Liver (tissue), 10 donors: ENCODE measurements at places on chromosomes 2 and 18.

DNA sequence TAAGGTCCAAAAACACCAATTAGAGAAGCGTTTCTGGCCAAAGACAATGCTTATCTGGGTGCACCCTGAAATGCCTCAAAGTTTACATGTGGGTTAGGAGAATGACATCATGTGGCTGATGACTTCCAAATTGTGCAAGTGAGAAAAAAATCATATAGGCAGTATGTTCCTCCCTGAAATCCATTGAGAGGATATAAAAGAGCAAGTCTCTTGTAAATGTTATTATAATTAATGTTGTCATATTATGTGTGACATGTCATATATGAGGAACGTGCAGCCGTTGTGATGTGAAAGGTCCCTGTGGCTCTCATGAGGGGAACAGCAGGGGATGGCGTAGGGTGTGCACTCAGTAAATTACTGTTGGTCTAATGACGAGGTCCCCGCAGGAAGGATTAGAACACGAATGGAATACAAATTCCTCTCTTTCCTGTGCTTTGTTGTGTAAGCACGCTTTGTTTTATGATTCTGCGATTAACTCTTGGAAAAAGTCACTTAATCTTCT is 290.8 kb downstream of the PRKCE start:
- H3K27ac ChIP-seq = no peak overlapping the region
- H3K36me3 ChIP-seq = no peaks in the 10 kb centered on the region
- H3K4me3 ChIP-seq = no peak overlapping the region
- H3K4me1 ChIP-seq = peaks cover 22% of the 10 kb centered on the region

DNA sequence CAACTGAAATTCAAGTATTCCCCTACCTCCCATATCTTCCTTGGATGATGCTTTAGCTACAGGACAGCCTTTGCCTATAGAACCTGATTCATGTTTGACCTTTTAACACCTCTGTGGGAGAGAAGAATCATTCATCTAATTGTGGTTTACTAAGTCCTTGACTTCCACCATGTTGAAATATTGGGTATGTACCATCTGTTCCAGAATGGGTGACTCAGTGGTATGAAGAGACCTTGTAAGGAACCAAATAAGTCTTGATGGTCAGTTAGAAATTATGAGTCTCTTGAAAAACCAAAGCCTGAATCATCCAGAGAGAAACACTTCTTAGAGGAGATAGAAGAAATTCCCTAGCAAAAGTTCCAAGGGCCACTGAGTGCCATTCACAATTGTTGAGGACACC is 27.5 kb downstream of the STAMBP start:
- no peak overlapping the region for H3K4me3 ChIP-seq
- no peak overlapping the region for H3K27ac ChIP-seq
- H3K4me1 ChIP-seq = no peaks in the 10 kb centered on the region

GRCh38 chr2:109437325-109438090 is 176.3 kb downstream of the SEPTIN10 start:
- no peaks in the 10 kb centered on the region for H3K36me3 ChIP-seq
- no peaks in the 10 kb centered on the region for H3K27me3 ChIP-seq
- peaks cover 2% of the 10 kb centered on the region for H3K4me1 ChIP-seq
- H3K27ac ChIP-seq = no peak overlapping the region

GRCh38 chr2:37997629-37998028 is 72.5 kb downstream of the RMDN2 start:
- no peaks in the 10 kb centered on the region for H3K4me1 ChIP-seq
- DNase-seq = no peak
- peaks cover 29% of the 10 kb centered on the region for H3K36me3 ChIP-seq
- H3K27me3 ChIP-seq = no peaks in the 10 kb centered on the region
- no peak overlapping the region for H3K4me3 ChIP-seq
- H3K27ac ChIP-seq = no peak overlapping the region

DNA sequence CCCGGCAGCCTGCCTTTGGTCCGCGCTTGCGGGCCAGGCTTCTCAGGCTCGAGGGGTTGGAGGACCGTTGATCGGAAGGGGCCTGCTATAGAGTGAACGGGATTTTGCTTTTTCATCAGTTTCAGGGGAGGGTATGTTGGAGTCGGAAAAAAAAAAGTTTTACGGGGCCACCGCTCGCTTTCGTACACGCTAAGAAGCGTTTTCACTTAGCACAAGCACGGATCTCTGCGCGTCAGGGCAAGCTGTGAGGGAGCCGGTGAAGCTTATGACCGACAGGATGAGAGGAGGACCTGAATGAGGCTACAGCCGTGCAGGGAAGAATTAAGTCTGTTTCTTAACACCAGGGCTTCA is 443 bp downstream of the CPSF3 start:
- peak overlapping the region; percentile 74 for H3K27ac ChIP-seq
- H3K4me1 ChIP-seq = peaks cover 22% of the 10 kb centered on the region
- H3K27me3 ChIP-seq = no peaks in the 10 kb centered on the region
- peak overlapping the region; percentile 79 for H3K4me3 ChIP-seq
